ENCODE measurements at places on chromosomes 12 and 14.
A peak's percentile ranks its signal among the peaks of the same experiment; 100 is the strongest.

- peak; percentile 59 for DNase-seq
These were observed 195.5 kb downstream of the CACNA1C start for GRCh38 chr12:2248087-2248900.

DNA sequence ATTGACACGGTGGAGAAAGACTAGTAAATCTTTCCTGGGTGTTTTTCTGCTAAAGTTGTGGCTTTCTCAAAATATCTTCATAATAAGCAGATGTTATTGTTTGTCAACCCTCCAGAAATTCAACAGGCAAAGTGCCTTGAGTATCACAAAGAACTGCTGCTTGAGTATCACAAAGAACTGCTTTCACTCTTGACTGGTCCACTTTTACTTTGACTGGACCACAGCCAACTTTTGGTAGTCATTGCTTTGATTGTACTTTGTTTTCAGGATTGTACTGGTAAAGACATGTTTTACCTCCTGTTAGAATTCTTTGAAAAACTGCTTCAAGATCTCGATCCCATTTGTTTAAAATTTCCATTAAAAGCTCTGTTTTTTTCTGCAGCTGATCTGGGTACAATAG, 62.6 kb downstream of the PDZRN4 start:
- DNase-seq: no peak

GRCh38 chr14:40119321-40119720, 687.1 kb upstream of the FBXO33 start:
- no peak for DNase-seq

- DNase-seq: no peak
These were observed 95.5 kb upstream of the PDE3A start for GRCh38 chr12:20272801-20273200.

GRCh38 chr12:30166006-30166795, 382.5 kb upstream of the TMTC1 start:
- DNase-seq: no peak
